Kasumi-1 (cell line): ENCODE measurements at places on chromosomes 6 and 20.

DNA sequence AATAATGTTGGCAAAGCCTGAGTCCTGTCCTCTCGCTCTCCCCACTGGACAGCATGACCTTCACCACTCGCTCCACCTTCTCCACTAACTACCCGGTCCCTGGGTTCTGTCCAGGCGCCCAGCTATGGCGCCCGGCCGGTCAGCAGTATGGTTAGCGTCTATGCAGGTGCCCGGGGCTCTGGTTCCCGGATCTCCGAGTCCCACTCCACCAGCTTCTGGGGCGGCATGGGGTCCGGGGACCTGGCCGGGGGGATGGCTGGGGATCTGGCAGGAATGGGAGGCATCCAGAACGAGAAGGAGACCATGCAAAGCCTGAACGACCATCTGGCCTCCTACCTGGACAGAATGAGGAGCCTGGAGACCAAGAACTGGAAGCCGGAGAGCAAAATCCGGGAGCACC, 20.5 kb downstream of the RNF114 start:
- DNase-seq: no peak

- DNase-seq: no peak
These were observed 77.6 kb downstream of the STK35 start for GRCh38 chr20:2179233-2179580.

- no peak for DNase-seq
These were observed 105.3 kb upstream of the TAB2 start for GRCh38 chr6:149212206-149212605.

- DNase-seq: no peak
These were observed 1130.1 kb downstream of the HACE1 start for GRCh38 chr6:103729658-103730057.

DNA sequence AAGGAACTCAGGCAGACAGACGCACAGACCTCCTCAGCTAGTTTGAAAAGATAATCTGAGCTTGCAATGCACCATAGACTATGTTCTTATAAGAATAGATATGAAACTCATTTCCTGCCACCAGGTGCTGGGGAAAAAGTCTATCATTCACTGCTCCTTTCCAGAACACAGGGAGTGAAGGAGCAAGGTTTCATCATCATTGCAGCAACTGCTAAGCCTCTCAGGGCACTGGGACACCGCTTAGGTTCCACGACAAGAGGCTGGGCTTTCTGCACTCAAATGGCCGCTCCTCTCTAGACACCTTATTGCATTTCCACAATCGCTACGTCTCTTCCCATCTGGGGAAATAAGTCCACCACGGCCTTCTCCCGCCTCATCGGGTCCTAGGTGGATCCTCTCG, 418.5 kb upstream of the JARID2 start:
- no peak for DNase-seq

- no peak for DNase-seq
These were observed 19.0 kb downstream of the EPB41L1 start for GRCh38 chr20:36173451-36173933.

- DNase-seq: no peak
These were observed 69.3 kb upstream of the SUPT3H start for GRCh38 chr6:45447005-45447404.

DNA sequence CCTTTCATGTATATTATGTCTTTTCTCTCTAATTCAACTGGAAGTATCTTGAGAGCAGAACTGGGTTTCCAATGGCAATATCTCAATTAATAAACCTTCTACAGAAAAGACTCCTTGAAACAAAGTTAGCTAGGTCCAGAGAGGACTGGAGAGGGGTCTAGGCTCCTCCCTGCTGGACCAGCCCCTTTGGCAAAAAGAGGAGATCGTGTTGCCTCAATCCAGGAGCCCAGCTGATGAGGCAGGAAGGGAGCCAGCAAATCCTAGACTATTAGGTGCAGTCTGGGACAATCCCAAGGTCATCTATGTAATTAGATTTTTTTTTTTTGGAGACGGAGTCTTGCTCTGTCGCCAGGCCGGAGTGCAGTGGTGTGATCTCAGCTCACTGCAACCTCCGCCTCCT, 21.9 kb downstream of the BCL2L1 start:
- DNase-seq: no peak

DNA sequence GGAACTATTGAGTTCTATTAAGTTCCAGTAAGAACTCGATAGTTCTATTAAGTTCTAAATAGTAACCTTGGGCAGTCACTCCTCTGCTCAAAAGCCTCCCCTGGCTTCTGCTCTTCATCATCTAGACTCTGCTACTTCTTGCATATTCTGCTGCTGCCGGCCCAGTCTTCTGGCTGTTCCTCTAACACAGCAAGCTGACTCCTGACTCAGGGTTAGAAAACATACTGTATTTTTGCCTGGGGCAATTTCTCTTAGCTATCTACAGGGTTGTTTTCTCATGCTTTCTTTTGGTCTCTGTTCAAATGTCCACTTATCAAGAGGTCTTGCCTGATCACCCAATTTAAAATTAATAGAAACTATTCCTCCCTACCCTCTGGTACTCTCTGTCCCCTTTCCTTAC, 14.6 kb downstream of the SLC25A27 start:
- DNase-seq: no peak

- peak; percentile 42 for DNase-seq
These were observed 93.1 kb downstream of the PRND start for GRCh38 chr20:4814696-4815252.

DNA sequence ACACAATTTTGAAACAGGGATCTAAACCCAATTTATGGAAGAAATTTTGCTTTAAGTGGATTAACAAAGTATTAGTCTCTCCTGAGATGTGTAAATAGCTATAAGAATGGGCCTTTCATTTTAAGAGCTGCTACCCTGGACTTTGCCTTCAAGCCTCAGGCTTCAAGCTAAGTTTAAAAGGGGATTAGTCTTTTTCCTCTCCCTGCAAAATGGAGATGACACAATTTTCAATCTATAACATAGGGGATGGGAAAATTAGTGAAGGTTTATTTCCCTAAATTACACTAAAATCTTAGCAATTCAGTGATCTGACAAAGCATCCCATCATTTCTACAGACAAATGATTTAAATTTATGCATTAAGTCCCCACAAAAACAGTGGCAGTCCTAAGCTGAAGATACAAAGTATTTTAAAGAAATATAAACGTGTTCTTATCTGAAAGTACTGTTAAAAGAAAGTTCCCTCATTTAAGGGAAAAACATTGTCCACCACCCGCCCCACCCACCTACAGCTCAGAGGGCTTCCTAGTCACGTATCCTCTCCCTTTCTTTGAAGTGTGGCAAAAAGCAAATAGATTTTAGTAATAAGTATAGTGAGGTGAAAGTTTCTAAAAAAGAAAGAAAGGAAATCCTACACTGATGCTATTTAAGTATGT, 14.5 kb downstream of the ARHGAP18 start:
- no peak for DNase-seq

DNA sequence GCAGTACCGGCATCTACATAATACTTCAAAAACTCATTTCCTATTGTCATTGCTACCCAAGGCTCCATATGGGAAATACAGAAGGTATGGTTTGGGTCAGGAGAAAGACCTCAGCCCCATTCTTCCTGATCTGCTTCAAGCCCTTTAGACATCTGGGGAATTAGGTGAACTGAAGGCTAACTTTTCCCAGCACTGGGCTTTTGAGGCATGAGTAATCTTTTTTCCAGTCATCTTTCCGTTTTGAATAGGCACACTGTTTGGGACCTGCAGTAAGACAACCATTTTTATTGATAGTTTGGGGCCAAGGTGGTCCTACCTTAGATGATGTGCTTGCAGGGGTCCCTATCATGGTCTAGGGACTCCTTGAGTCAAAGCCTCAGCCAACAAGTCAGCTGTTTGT, 198.4 kb downstream of the HAO1 start:
- DNase-seq: no peak

DNA sequence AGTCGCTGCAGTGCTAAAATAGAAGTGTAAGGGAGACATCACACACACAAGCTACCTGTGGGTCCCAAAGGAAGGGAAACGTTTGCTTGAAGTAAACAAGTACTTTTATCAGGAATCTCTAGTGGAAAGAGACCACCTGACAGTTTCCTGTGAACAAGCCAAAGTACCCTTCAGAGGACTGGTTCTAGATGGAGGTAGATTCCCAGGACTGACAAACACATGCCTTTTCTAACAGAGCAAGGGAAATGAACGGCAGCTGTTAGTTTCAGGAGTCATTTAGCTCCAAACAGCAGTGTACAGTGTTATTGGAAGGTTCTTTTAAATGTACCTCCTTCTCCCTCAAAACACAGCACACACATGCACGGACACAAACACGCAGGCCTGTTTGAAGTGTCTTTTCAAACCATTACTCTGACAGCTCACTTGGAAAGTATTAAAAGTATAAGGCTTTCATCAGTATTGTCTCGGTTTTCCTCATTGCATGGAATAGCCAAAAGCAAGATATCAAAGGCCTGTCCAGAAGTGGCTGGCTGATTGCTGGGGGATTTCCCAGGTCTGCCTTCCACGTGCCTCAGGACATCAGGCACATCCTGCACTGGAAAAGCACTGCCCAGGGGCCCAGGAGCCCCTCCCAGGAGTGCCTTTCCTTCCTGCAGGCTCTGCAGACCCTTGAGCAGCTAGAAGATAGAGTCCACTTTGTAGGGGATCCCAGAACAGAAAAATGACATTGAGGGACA, 393.2 kb upstream of the SOX4 start:
- no peak for DNase-seq

DNA sequence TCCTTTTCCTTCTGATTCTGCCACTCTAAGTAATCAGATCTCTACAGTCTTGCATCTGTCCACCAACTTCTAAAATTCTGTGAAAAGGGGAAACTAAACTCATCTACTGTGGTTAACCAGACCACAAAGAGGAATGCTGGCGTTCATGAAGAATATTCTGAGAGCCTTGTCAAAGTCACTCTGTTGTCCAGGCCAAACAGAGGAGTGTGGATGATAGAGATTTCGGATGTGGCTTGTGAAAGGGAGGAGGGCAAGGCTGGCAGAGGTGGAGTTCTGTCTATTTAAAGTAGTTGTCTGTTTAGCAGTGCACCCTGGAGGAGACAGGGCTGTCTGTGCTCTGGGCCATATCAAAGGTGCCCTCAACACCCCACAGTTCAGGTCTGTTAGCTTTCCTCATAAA, 33.9 kb downstream of the CCN2 start:
- peak; percentile 82 for DNase-seq

DNA sequence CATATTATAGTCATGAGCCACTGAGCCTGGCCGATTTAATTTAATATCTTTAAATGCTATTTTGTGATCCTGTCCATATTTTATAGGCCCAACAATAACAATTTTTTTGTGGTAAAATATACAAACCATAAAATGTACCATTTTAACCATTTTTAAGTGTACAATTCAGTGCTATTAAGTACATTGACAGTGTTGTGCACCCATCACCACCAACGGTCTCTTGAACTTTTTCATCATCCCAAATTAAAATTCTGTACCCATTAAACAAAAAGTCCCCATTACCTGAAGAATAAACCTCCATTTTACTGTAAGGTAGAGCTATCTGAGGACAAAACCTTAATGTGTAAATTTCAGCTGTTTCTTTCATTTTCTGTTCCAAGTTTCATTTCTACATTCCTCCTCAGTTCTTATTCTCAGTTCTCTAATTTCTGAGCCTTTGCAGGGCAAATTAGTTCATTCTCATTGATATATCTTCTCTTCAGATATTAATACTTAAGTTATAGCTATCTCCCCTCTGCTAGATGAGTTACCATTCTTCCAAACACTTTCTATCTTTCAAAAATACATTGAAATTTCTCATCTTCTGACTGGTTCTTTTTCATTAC, 10.3 kb downstream of the MTO1 start:
- DNase-seq: no peak

DNA sequence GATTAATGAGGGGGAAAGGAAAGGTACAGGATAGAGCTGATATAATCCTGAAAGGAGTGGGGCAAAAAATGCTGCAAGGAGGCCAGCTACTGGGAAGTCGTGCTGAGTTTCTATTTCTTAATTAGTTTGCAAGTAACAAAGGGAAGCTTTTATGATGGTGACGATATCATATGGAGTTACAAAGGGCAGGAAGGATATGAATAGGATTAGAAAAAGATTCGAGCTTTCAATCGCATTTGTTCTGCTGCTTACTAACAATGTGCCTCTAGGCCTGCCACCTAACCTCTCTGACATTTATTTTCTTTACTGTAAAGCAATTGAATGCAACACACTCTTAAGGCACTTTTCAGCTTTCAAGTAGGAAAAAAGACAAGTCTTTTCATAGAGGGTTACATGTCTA, 219.2 kb downstream of the CLVS2 start:
- DNase-seq: no peak

GRCh38 chr20:4082406-4083097, 67.2 kb upstream of the RNF24 start:
- peak; percentile 94 for DNase-seq

- DNase-seq: no peak
These were observed 41.0 kb downstream of the CCN2 start for GRCh38 chr6:131910219-131910589.

DNA sequence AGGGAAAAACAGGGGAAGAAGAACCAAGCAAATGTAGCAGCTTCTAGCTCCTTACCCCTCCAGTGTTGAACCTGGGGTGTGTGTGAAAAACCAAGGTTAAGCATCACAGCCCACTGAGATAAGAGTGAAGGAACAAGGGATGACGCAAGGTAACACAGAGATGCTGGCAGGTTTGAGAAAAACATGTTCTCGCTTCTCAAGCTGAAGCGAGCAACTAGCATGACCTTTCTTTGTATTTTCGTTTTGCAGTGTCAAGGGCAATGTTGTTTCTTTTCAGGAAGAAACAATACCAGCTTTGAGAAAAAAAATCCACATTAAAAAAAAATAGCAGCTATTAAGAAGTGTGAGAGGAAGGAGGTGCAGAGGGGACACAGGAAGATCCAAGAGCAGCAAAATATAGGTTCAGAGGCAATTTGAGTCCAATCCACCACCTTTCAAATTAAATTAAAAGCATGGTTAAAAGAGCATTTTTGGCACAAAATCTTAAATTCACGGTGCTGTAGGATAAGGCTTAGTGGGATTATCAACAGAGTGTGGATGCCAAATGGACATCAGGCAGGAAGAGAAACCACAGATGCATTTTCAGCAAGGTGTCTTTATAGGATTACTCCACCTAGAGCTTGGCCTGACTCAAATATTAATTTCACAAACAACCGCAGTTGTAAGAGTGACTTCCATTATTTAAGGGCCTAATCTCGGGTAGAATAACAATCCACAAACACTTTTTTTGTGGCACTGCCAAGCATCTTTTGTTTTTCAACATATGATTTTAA, 70.9 kb downstream of the SYNE1 start:
- no peak for DNase-seq

- no peak for DNase-seq
These were observed 2.5 kb downstream of the MTCH1 start for GRCh38 chr6:36983538-36983937.

- DNase-seq: peak; percentile 4
These were observed 13.1 kb downstream of the FUCA2 start for GRCh38 chr6:143498428-143498827.

GRCh38 chr20:19960745-19961144, 56.4 kb upstream of the NAA20 start:
- no peak for DNase-seq
